AG08396 (cell line): ENCODE measurements at places on chromosomes 3 and 15.

- DNase-seq = no peak
These were observed 17.3 kb upstream of the PLXNA1 start for GRCh38 chr3:126965526-126966080.

- no peak for DNase-seq
These were observed 71.2 kb upstream of the SLC6A6 start for GRCh38 chr3:14331251-14331650.

GRCh38 chr3:45564172-45564571 lies 30.4 kb upstream of the LIMD1 start:
- no peak for DNase-seq

GRCh38 chr3:125602752-125603649 lies 7.7 kb upstream of the OSBPL11 start:
- DNase-seq = peak; percentile 23

- no peak for DNase-seq
These were observed 6.4 kb upstream of the TTC14 start for GRCh38 chr3:180595559-180595935.

GRCh38 chr3:143971359-143972154 lies at the start of gene DIPK2A:
TSS of gene DIPK2A (plus strand) at chr3:143971823. CDS start at chr3:143972333, 510 bp downstream.
- peak; percentile 93 for DNase-seq

DNA sequence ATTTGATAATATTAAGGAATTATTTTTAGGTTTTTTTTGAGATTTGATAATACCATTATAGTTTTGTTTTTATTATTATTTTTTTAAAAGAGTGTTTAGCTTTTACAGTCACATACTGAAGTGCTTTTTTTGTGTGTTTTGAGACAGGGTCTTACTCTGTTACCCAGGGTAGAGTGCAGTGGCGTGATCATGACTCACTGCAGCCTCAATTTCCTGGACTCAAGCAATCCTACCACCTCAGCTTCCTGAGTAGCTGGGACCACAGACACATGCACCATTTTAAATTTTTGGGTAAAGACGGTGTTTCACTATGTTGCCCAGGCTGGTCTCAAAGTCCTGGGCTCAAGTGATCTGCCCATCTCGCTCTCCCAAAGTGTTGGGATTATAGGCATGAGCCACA lies 73.0 kb downstream of the SUMF1 start:
- no peak for DNase-seq

DNA sequence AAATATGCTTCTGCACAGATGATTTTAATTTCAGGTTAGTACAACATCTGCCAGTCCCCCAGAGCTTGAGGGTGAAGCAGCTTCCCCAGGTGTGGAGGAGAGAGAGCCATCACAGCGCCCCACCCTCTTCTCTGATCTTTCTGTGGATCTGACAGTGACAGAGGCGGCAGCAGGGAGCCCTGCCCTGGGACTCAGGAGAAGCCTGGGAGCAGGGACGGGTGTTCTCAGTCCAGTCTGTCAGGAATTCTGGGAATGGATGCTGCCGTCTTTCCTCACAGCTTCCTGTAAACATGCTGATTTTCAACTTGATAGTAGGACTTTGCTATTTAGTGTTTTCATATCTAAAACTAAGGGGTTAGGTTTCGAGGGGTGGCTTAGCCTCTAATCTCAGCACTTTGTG lies 11.4 kb upstream of the RAB8B start:
- no peak for DNase-seq

- no peak for DNase-seq
These were observed 90.3 kb downstream of the PLXNA1 start for GRCh38 chr3:127072971-127073783.

GRCh38 chr3:170572665-170573253 lies 13.1 kb downstream of the SLC7A14 start:
- peak; percentile 56 for DNase-seq
